ENCODE measurements at places on chromosomes 2 and 18.

GRCh38 chr2:98815795-98816194, 84.9 kb upstream of the MGAT4A start:
- DNase-seq, result no peak

DNA sequence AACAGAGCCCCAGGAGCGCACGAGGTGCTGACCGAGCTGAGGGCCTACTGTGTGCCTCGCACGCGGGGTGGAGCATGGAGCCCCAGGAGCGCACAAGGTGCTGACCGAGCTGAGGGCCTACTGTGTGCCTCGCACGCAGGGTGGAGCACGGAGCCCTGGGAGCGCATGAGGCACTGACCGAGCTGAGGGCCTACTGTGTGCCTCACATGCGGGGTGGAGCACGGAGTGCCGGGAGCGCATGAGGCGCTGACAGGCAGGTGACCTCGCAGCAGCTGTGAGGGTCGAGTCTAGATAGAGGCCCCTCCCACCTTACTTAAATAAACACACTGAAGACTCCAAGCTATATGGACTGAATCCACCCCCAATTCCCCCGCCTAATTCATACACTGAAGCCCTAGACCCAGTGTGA, 60.3 kb downstream of the EIPR1 start:
- no peak for DNase-seq

GRCh38 chr18:31077878-31078277, 24.3 kb downstream of the DSC2 start:
- no peak for DNase-seq

DNA sequence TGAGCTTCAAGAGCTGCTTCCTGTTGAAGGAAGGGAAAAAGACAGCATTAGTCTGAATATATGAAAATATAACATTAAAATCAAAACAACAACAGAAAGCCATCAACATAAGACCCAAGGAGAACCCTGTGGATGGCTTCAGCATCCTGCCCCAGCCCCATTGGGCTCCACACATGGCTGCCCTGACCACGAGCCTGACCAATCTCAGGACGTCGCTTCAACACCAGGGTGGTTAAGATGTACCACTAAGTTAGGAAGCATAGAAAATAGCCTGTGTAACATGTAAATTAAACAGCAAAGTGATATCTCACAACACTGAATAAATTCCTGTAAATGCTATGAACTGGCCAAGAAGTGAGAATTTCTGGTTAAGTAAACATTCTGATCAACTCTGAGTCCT, 77.2 kb upstream of the CD226 start:
- no peak for DNase-seq

DNA sequence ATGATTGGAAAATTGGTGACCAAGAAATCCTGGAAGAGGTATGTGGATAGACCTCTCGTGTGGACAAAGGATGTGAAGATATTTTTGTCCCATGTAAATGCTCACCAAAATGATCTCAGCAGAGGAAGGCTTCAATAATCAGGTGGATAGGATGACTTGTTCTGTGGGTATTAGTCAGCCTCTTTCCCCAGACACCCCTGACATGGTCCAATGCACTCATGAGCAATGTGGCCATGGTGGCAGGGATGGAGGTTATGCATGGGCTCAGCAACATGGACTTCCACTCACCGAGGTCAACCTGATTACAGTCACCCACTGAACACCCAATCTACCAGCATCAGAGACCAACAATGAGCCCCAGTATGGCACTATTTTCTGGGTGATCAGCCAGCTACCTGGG, 20.2 kb downstream of the CHRNA1 start:
- no peak for DNase-seq

- DNase-seq, result no peak
Observed at GRCh38 chr2:69139778-69140670, 127.0 kb downstream of the ANTXR1 start.

- no peak for DNase-seq
Observed at GRCh38 chr2:210919128-210919527, 362.7 kb downstream of the CPS1 start.

- no peak for DNase-seq
Observed at GRCh38 chr2:122389694-122390093, 634.2 kb downstream of the TSN start.

DNA sequence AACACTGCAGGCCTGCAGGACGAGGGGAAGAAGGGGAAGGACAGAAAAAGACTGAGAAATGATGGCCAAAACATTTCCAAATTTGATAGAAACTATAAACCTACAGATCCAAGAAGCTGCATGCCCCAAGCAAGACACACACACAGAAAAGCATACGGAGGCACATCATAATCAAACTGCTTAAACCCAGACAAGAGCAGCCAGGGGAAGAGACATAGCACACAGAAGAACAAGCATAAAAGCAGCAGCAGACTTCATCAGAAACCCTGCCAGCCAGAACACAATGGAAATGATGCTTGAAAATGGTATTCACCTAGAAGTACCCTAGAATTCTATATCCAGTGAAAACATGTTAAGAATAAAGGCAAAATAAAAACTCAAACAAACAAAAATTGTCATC, 57.2 kb upstream of the RNU4ATAC start:
- no peak for DNase-seq

GRCh38 chr2:60872510-60872928, 8.9 kb upstream of the REL start:
- no peak for DNase-seq

DNA sequence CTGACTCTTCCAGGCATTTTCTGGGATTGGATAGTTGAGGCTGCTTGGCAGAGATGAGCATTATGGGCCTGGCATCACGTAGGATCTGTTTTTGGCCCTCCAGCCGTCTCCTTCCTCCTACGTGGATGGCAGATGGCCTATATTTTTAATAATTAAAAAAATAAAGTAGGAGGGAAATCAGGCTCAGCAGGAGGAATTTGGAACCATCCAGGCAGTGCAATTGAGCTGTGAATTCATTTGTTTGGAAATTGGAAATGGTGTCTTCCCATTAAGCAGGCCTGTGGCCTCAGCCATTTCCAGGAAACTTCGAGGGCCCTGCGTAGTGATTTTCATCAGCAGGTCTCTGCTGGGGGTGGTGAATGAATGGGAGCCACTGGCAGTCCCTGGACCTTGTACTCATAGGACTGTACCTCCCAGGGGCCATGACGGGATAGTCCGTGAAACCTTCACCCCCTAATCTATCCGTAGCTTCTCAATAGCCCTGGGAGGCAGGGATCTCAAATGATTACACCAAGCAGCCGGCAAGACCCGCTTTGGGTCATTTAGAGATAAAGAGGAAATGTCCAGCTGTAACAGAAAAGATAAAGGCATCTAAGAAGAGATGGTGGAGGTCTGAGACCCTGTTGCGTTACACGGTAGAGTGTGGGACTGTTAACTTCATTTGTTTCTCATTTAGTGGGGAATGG, 73.1 kb upstream of the TNP1 start:
- DNase-seq, result no peak

DNA sequence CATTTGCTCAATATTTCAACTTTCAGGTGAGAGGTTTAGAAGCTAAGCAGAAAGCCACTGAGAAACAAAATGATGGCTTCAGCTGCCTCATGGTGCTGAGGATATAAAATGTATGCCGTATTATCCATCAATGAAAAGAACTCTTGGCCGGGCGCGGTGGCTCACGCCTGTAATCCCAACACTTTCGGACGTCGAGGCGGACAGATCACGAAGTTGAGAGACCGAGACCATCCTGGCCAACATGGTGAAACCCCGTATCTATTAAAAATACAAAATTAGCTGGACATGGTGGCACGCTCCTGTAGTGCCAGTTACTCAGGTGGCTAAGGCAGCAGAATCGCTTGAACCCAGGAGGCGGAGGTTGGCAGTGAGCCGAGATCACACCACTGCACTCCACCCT, 6.0 kb upstream of the SYT4 start:
- DNase-seq, result no peak

All from RKO (cell line).